Activated CD8-positive, alpha-beta memory T cell treated with anti-CD3 and anti-CD28 coated beads, Interleukin-2, amount 10 ng/mL, durations not matched to agents 7 days and 5 days (primary cell): ENCODE measurements at places on chromosomes 16 and 17. TPM values are rescaled to one million over a fixed set of nuclear protein-coding genes. Genes with fewer than 3 reads are reported as not detected.

- DNase-seq = no peak
- no peaks in the 10 kb centered on the region for H3K36me3 ChIP-seq
- no peak overlapping the region for H3K4me3 ChIP-seq
- no peak overlapping the region for H3K27ac ChIP-seq
These were observed 6.4 kb downstream of the G6PC3 start for GRCh38 chr17:44076716-44077594.

ZNF423 gene
- total RNA-seq = not detected

PPY gene
- not detected for total RNA-seq

GAST gene
- total RNA-seq = not detected

DNA sequence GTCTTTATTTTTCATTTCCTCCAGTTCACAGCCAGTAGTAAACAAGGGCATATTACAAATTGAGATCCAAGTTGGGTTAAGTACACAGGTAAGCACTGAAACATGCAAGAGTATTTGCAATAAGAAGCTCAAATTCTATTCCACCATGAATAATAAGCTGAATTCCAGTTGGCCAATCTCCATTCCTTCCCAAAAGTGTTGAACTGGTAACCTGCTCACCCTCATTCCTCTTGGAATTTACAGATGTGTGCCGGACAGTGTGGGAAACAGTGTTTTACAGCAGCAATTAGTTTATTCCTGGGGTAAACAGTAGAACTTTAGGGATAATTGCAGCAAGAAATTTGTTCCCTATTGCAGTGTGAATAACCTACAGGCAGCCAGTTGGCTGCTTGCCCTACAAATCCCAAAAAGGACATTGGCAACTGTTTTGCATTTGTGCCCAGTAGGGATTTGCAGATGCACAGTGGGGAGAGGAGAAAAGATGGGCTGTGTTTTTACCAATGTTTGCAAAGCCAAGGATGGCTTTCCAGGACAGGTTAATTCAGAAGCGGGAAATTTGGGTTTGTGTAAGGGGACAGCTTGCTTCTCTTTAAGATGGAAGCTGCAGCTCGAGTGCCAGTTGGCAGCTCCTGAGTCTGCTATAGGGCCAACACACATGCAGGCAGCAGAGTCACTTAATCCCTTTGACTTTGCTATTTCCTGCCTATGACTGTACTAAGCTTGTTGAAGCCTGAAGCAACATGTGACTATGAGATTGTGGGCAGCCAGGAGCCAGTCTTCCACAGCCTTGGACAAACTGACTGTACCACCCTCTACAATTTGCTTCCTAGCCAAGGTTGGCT lies 318.9 kb downstream of the MAP2K6 start:
- H3K27me3 ChIP-seq = peaks cover 3% of the 10 kb centered on the region
- no peak overlapping the region for H3K27ac ChIP-seq
- H3K4me3 ChIP-seq = no peak overlapping the region
- H3K36me3 ChIP-seq = no peaks in the 10 kb centered on the region
- peaks cover 12% of the 10 kb centered on the region for H3K4me1 ChIP-seq
- no peak for DNase-seq

TPSAB1 gene
- not detected for total RNA-seq

DNA sequence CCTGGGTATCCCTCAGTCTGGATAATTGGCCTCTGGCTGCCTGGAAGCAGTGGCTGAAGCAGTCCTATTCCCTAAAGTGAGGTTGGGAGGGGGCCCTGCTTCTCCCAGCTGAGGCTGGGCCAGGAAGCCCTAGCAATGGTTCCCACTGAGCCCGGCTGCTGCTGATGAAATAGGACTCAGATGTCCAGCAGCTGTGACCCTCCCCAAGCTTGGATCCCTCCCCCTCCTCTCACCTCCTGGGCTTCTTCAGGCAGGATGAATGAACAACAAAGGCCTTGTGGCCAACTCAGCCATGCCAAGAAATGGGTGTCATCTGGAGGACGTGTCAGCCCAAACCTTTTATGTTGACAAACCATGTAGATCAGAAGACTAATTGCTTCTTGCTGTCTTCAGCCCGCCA lies 42.0 kb downstream of the AXIN2 start:
- no peak overlapping the region for H3K4me3 ChIP-seq
- no peaks in the 10 kb centered on the region for H3K36me3 ChIP-seq
- no peak for DNase-seq
- peaks cover 57% of the 10 kb centered on the region for H3K27me3 ChIP-seq
- H3K4me1 ChIP-seq = peaks cover 18% of the 10 kb centered on the region
- H3K27ac ChIP-seq = no peak overlapping the region

SLC16A11 gene
- 1.2 TPM for total RNA-seq

CETP gene
- total RNA-seq = not detected

DNA sequence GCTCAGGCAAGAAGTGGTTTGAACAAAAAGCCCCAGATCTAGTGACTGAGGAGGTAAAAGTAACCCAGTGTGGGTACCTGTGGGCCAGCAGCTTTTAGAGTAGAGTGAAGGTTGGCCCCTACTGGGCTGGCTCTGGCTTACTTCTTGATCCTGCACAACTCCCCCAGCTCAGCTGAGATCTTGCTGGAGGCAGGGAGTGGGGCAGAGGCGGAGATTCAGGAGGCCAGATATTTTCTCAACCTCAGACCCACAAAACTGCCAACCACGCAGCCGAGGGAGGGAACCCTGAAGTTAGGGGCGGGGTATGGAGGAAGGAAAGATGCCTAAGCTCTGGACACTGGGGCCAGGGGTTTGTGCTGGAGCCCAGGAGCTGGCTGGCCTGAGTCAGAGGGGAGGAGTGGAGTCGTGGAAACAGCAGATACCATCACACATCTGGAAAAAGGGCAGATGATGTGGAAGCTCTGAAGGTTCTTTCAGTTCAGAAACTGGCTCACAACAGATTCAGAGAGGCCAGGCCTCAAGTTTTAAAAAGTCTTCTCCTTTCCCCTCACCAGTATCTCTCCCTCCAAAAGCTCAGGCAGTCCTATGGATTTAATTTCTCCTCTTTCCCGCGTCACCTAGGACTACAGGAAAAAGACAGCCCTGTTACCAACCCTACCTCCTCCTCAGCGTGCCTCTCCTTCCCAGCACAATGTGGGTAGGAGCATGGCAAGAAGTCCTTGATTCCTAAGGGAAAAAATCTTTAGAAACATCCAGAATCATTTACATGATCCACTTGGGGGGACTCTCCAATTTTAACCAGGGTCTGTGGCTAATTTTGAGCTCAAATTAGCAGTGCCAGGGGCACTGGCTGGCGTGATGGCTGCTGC lies 48.1 kb downstream of the MYO18A start:
- H3K4me1 ChIP-seq = peaks cover 44% of the 10 kb centered on the region
- H3K4me3 ChIP-seq = no peak overlapping the region
- peak overlapping the region; percentile 46 for H3K27ac ChIP-seq
- no peaks in the 10 kb centered on the region for H3K27me3 ChIP-seq

GRCh38 chr17:67123699-67124098 lies 79.3 kb downstream of the CACNG1 start:
- H3K27me3 ChIP-seq = no peaks in the 10 kb centered on the region
- no peak for DNase-seq
- peaks cover 45% of the 10 kb centered on the region for H3K36me3 ChIP-seq
- H3K27ac ChIP-seq = no peak overlapping the region
